ENCODE measurements at places on chromosomes 3 and 15.

DNA sequence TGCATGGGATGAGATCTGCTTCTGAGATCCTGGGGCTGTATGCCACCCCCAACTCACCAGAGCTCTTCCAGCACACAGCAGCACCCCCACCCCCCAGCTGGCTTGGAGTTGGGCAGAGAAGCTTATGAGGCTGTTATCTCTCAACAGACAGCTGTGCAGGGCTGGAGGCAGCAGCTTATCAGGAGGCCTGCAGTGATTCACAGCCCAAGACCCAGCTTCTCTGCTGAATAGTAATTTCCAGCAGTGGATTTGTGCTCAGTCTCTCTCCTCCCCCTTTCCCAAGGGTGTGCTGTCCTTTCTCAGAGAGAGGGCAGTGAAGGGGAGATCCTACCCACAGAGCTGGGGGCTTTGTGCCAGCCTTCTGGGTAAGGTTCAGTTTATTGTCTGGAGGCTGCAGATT, 2.1 kb downstream of the RPP25 start:
- DNase-seq: no peak

DNA sequence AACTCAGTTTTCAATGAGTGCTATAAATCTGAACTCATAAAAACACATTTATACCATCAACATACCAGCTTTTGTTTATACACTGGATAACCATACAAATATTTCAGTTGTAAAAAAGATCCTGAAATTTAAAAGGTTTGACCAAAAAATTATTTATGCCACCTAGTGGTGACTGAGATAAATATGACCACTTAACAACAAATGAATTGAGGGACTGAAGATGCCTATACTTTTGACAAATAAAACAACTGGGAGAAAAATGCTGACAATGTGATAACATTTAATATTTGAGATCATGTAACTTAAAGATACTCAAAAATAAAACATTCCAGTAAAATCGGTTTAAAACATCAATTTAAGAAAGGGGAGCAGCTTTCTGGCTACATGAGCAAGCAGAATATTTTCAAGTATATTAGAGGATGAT, 30.4 kb downstream of the ATG3 start:
- DNase-seq: no peak

DNA sequence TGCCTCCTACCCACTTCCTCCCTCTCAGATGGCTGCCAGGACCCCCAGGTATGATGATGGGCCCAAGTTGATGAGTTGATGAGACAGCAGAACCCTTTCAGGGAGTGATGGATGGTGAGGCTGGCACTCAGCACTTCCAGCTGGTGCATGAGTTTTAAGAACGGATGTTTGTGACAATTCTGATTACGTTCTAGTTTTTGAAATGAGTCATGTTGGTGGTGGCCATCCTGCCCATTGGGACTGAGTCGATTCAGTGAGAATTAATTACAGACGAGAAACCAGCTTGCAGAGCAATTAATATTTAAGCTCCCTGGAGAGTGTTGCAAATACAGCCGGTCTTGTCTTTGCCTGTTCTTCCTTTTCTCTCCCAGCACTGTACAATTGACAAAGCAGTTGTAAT, 56.9 kb upstream of the NR2C2 start:
- DNase-seq: no peak

- no peak for DNase-seq
These were observed 263.3 kb downstream of the NEK10 start for GRCh38 chr3:27105904-27106303.

GRCh38 chr15:66390678-66391077, 4.0 kb downstream of the MAP2K1 start:
- no peak for DNase-seq

- DNase-seq: no peak
These were observed 491.7 kb upstream of the AGTR1 start for GRCh38 chr3:148205977-148206376.

GRCh38 chr3:169458752-169459151, 204.8 kb downstream of the MECOM start:
- DNase-seq: no peak

- no peak for DNase-seq
These were observed 4.7 kb downstream of the NR1D2 start for GRCh38 chr3:23949784-23950183.

- no peak for DNase-seq
These were observed 2.5 kb downstream of the NT5DC2 start for GRCh38 chr3:52530918-52531826.

DNA sequence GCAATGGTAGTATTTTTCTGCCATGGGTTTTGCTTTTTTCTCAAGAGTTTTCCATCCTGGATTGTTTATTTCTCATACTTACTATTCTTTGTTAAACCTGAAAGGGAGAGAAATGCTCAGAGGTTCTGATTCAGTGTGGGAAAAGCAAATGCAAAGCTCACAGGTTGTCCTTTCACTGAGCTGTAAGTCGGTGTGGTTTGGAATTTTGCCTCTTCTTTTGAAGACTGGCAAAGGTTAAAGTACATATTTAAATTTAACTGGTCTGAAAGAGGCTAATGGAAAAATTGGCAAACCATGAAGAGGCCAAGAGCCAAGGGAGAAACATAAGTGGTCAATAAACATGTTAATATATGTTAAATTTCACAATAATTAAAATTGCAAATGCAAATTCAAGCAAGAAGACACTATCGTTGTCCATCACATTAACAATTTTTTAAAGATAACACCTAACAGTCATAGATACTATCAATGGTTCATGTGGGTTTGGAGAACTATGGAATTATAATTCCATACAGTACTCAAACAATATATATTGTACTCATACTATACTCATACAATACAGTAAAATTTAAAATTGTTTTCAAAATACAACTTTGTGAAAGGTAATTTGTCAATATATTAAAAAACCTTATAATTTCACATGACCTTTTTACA, 246.8 kb upstream of the STT3B start:
- no peak for DNase-seq

DNA sequence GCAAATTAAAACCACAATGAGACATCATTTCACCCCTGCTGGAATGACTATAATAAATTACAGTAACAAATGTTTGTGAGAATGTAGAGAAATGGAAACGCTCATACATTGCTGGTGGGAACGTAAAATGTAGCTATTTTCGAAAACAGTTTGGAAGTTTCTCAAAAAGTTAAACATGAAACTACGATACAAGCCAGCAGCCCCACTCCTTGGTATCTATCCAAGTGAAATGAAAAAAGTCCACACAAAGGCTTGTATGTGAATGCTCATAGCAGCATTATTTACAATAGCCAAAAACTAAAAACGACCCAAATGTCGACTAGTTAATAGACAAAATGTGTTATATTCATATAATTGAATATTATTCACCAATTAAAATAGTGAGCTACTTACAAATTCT, 22.9 kb upstream of the CFAP20DC start:
- no peak for DNase-seq

DNA sequence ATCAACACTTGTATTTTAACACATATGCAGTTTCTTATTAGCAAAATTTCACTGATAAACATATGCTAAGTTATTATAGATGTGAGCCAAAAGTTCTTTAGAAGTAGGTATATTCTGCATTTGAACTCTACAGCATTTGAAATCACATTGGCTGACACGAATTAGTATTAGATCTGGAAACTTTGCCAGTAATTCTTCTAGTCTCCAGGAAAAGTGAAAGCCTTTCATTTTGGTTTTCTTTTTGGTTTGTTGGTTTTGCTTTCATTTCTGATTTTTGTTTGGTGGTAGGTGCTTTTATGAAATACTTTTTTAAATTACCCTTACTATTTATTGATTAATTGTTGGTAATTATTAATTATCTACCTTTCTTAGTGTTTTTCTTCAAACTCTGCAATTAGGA, 72.9 kb downstream of the RBMS3 start:
- no peak for DNase-seq

DNA sequence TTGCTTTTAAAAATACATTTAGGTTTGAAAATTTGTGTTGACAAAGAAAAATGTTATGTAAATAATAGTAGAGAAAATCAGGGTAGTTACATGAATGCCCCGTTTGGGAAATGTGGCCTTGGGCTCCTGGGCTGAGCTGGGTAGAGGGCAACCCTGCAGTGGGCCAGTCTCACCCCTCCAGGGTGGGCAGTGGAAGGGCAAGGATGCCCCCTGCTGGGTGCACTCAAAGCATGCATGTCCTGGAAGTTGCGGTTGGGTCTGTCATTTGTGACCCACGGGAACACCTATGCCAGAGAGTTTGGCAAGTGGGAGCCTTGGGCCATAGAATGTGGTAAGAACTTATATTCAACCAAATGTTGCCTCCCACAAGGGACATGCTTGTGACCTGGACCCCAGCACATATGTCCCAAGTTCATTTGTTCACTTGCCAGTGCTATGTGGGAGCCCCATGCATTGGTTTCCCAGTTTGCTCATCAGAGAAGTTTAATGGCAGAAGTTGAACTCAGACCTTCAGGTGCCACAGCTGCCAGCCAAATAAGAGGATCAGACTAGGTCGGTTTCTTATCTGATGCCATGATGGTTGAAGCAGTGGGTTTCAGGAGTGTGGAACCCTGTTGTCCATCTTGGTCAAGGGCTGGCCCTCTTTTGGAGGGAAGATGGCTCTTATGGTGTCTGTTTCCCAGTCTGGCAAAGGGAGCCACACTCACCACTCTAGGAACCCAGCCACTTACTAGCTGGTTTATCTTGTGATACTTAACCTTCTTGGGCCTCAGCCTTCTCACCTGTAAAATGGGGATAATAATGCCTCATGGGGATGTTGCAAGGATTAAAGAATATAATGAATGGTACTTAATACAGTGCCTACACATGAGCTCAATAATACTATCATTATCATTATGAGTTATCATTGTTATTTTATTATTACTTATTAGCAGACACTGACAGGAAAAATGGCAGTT, 2.5 kb upstream of the PLCB2 start:
- peak; percentile 20 for DNase-seq

DNA sequence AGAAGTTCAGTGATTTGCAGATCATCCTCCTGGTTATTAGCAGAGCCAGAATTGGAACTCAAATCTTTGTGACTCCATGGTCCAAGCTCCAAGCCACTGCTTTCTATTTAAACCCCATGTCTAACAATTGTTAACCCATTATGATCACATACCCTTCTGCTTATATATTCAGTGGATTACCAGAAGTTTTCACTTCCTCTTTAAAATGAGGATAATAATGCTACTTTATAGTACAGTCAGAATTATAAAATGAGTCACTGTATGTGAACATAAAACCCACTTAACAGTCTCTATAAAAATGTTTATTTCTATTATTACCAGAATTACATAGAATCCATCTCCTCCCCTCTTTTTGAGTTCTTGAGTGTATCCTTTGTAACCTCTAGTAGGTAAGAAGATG, 550.7 kb upstream of the DPPA4 start:
- DNase-seq: no peak

DNA sequence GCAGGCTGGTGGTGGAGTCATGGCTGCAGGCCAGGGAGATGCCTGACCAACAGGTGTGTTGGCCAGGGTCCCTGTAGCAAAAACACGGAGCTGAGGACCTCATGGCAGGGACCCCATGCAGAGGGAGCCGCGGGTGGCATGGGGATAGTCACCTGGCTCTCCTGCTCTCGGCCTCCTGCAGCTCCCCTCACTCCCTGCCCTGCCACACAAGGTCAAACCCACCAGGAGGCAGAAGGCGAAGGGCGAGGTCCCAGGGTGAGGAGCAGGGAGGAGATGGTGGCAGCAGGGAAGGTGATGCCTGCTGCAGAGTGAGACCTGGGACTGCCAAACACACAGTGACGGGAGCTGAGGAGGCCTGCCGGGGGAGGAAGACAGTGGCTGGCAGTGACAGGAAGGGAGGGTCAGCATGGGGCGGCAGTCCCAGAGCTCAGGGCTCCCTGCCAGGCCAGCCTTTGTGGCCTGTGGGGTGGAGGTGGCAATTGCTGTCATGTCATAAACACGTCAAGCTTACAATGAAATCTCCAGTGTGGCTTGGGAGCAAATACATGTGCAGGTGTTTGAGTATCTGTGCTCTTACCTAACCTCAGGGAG, 144.3 kb downstream of the TJP1 start:
- no peak for DNase-seq

DNA sequence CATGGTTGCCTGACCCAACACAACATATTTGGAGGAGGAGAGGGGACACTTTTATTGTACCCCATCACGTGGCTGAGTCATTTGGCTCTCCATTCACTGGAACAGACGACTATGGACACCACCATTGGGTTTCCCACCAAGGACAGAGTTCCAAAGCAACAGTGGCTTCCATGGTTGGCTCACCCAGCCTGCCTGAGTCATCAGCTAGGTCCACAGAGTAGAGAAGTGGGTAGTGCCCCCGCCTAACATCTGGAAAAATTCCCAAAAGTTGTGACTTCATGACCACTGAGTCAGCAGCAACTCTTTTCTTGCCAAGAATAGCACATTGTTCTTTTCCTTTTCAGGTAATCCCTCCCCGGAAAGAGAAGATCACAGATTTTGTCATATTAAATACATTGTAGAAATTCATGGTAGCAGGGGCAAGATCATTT, 3.0 kb upstream of the PPP1R2 start:
- peak; percentile 78 for DNase-seq

GRCh38 chr15:35987056-35987455, 441.1 kb upstream of the DPH6 start:
- DNase-seq: no peak

DNA sequence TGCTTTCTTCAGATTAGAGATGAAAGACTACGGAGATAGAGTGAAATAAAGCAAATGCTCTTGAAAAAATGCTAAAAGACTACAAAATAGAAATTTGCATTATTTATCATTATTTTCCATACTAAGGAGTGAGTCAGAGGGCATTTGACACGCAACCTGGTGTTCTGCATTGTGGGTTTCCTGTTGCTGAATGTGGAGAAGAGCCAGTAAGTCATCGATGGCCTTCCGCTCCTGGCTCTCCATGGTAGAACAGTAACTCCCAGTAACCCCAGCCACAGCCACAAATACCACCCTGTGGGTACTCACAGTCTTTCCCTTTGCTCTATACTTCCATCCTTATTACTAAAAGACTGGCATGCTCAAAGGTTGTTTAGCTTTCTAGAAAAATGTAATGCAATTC, 61.5 kb downstream of the CGGBP1 start:
- DNase-seq: no peak

- DNase-seq: no peak
These were observed 26.6 kb upstream of the GBE1 start for GRCh38 chr3:81788044-81788443.

- DNase-seq: no peak
These were observed 39.6 kb downstream of the DPH6 start for GRCh38 chr15:35506272-35506870.

DNA sequence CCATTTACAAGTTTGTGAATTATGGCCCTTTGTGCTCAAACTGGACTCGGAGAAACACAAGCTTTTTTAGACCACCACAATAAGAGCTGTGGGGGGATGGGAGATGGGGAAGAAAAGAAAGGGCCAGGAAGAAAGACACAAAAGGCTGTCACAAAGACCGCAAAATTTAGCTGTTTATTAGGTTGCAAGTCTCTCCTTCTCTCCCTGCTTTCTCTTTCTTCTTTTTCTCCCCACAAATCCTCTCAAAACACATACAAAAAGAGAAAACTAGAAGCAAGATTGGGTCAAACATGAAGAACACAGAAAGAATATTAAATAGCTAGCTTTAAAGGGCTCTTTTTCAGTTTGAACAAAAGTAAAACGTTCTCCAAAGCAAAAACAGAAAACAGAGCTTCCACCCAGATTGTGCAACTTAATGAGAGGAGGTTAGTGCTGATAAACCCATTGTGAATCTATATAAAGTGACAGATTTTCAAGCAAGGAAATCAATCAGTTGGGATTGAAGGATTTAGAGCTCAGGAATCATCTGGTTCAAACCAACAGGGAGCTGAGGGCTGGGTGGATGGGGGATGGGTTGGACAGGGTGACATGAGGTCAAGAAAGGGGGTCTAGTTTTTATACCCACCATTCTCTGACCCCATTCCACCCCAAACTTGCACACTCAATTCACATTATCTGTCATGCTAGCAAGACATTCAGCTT, 87.3 kb downstream of the DHX30 start:
- DNase-seq: no peak

GRCh38 chr15:100769975-100770340, 109.7 kb upstream of the ALDH1A3 start:
- DNase-seq: no peak
